ENCODE measurements at places on chromosomes 16 and 17.

DNA sequence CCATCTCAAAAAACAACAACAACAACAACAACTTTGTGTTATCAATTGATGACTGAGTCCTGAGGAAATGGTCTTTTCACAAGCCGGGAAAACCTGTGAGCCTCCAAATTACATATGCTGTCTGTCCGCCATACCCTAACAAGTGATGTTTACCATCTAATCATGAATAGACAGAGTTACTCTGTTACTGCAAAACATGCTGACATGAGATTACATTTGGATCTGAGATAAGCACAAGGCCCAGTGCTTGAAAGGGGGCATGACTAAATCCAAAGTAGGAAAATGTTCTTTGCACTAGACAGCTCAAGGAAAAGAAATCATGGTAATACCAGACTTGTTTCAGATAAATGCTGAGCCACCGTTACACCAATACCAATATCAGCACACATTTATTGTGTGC lies 8.6 kb upstream of the ATXN1L start:
- DNase-seq = no peak

DNA sequence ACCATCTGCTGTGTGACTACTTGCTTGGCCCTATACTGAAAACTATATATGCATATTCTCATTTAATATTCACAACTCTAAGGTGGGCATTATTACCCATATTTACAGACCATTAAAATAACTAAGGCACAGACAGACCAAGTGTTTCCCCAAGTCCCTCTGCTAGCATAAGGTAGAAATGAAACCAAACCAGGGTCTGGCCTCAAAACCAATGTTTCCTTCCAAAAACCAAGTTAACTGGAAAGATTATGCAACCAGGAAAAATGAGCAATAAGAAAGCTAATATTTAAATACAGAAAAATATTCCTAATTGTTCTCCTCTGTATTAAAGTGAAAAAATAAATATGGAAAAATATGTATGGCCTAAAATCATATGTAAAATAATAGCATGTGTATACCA lies 50.1 kb downstream of the XPO6 start:
- DNase-seq = no peak

DNA sequence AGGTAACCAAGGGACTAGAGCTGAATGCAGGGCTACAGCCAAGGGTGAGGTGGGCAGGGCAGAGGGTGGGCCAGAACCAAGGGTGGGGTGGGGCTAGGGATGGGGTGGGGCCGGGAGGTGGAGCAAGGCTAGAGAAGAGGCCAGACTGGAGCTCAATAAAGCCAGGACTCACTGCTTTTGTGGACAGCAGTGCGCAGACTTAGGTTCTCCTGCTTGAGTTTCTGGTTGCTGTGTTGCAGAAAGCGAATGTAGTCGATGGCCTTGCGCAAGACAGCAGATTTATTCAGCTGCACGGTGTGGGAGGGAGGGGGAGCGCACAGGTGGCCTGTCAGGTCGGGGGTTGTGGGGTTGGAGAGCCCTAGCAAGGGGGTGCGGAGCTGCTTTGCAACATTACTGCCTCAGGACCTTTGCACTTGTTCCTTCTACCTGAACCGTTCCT lies 18.7 kb downstream of the SREBF1 start:
- no peak for DNase-seq

DNA sequence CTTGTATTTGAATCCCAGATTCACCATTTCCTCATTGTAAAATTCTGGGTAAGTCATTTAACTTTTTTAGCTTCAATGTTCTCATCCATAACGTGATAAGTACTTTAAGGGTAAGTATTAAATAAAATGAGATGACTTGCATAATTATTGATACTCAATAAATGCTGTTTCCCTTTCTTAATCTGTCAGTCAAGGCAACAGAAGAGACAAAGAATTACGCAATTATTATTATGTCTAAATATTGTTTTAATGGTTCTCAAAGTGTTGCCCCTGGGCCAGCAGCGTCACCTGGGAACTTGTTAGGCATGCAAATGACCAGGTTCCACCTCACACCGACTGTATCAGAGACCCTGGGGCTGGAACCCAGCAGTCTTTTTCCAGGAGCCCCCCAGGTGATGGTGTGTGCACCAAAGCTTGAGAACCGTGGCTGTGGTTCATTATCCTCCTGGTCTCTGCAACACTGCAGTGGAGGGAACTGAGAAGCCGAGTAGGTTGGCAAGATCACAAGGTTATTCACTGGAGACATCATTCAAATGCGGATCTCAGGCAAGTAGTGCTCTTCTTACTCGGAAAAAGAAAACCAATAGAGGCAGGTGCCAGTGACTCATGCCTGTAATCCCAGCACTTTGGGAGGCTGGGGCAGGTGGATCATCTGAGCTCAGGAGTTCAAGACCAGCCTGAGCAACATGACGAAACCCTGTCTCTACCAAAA lies 43.5 kb downstream of the LYRM9 start:
- no peak for DNase-seq

- no peak for DNase-seq
Observed at GRCh38 chr17:41012326-41013120, 3.6 kb upstream of the KRTAP3-1 start.

DNA sequence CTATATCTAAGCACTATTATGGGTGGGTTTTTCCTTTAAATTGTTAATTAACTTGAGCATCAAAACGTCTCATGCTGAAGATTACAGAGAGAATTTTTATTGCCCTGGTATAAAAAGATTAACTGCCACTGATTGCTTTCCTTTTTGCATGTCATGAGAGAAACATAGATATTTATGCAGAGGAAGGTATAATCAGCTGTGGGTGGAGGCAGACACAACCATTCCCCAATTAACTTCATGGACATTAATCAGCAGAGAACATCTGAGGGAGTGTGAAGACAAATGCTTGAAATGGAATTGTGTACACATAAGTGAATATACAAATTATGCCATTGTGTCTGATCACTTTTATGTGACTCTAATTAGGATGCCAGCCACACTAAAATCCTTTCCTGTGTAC lies 115.2 kb upstream of the CPHXL start:
- no peak for DNase-seq

DNA sequence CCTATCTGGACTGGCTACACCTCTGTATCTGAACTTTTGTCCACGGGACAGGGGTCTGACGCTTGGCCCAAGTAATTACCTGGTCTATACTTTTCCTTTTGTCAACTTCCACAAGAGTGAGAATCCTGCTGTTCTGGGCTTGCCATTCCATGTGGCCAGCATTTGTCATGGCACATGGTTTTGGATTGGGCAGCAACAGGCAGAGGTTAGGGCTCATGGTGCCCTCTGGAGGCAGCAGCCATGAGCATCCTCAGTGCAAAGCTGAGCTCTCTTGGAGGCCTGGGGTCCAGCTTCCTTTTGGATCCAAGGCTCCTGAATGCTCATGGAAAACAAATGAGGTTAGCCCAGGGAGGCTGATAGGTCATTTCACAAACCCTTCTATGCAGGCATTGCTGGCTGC lies 7.5 kb upstream of the EDC4 start:
- no peak for DNase-seq

GRCh38 chr16:14002416-14002990 lies 68.6 kb upstream of the MRTFB start:
- DNase-seq = no peak

DNA sequence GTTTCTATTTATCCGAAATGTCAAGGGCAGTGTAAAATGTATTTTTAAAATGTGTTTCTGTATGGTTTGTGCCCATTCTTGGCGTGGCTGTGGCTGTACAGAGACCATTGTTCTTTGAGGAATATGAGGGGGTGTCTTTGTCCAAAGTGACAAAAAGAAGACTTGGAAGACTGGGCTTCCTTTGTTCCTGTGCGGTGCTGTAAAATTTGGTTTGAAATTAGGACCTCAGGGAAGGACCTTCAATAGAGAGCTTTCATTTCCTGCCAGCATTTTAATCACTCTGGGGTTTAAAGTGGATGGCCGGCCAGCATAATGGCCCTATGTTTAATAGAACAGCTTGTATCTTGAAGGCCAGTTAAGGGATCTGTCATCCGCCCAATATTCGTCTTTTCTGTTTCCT lies 190.1 kb upstream of the TBX2 start:
- no peak for DNase-seq

DNA sequence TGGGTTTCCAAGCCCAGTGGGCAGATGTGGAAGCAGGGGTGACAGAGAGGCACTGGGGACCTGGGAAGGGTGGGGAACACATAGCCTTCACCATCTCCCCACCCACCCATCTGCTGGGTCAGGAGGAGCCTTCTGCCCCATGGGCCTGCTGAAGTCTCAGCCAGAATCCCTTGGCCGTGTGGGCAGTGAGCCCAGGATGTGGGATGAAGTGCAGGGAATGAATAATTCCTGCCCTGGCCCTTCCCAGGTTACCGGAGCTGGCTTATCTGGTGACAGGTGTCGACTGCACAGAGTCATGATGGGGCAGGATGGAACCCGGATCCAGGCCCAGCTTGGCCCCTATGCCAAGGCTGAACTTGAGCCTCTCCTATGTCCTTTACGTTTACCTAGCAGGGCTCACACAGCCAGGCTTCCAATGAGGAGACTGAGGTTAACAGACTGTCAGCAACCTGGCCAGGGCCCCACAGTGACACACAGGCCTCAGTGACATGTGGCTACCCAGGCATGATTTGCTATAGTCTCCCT lies 17.5 kb downstream of the ATP2A3 start:
- DNase-seq = no peak

- no peak for DNase-seq
Observed at GRCh38 chr17:80912476-80912875, 79.2 kb upstream of the CHMP6 start.

DNA sequence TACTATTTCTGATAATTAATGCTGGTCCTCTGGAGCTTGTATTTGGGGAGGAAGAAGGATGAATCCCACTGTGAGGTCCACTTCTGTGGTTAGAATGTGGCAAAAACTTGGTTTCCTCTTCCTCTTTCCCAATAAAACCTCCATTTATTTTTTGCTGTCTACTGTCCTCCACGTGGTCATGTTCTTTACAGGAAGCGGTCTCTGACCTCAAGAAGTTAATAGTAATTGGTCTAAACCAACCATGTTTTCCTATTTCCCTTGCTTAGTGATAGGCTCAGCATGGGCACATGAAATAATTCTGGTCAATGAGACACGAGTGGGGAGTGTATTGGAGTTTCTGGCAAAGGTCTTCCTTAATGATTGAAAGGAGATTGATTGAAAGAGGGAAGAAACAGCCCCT lies 33.9 kb downstream of the CHP2 start:
- no peak for DNase-seq

- no peak for DNase-seq
Observed at GRCh38 chr16:52872731-52873130, 180.0 kb downstream of the CHD9NB start.

DNA sequence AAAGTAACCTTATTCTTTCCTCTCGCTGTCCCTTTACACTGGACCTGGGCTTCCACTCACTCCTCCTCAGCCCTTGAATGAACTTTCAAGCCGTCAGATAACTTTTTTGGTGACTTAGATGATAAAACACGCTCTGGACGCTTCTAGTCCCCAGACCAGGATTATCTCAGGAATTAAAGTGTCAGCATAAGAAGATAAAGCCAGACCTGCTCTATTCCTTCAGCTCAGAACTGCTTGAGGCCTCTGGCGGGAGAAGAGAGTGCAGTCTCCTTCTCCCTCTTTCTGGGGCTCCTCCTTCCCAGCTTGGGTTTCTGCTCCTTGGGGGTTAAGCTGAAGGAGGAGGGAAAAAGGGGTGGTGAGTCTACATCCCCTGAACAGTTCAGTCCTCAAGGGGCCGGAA lies 6.6 kb downstream of the LPO start:
- no peak for DNase-seq

GRCh38 chr17:33858682-33859081 lies 396.4 kb upstream of the CCL2 start:
- DNase-seq = no peak

GRCh38 chr17:17729620-17730249 lies 48.5 kb downstream of the RAI1 start:
- peak; percentile 26 for DNase-seq

DNA sequence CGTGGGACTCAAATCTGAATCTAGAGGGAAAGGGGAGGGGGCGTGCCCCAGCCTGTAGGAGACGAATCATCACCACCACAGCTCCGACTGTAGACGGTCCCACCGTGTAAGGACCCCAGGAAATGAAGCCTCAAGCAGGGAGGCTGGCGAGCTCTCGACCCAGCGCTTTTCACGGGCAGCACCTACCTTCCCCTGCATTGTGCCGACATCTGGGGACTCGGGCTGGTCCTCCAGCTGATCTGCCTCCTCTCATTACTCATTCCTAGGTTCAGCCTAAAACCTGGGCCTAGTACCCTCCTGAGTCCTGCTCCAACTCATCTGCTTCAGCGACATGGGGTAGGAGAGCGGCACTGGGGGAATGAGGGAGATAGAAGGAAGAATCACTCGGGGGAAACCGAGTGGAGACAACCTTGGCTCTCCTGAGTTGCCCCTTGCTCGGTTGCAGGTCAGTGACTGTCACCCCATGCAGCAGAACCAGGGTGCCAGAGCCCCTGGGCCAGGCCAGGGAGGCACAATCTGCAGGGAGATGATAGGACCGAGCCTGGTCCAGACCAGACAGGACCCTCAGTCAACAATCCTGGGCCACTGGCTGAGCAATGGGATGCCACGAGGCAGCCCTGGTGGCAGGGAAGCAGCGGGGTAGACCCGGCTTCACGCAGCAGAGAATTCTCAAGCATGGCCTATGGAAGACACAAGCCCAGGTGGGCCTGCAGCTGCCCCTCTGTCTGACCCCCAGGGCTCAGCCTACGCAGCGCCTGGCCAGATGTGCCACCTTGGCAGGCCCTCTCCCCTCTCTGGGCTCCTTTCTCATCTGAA lies 833 bp upstream of the BCAR1 start:
- no peak for DNase-seq

GRCh38 chr16:14436401-14436955 lies 193.6 kb downstream of the PARN start:
- DNase-seq = no peak

Measured in stimulated activated CD8-positive, alpha-beta memory T cell treated with anti-CD3 and anti-CD28 coated beads, Interleukin-2, amount 100 ng/mL, for 1 hour (primary cell).